ENCODE measurements at places on chromosomes 6 and 20. TPM values are rescaled to one million over a fixed set of nuclear protein-coding genes. Genes with fewer than 3 reads are reported as not detected.

Gene ADGB
- total RNA-seq = not detected

Gene CYP21A2
- total RNA-seq = 0.48 TPM

Gene TMEM63B
- 18.1 TPM for total RNA-seq

DNA sequence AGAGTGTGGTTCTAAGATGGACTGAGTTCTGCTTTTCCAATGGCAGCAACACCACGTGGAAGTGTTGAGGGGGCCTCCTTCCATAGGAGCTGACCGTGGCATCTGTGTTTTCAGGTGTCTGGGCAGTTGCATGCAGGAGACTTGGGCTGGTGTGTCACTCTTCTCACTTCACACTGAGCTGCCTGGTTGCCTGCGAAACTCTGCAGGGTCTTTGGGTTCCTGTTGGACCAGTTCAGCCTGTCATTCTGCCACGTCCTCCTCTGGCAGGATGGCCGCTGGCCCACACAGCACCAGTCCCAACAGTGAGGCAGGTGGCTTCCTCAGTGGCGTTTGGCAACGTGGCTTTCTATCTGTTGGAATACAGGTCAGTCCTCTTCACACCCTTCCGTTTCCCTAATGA, 16.1 kb upstream of the UNC93A start:
- no peak for DNase-seq

Gene CD83
- total RNA-seq = 46.2 TPM

DNA sequence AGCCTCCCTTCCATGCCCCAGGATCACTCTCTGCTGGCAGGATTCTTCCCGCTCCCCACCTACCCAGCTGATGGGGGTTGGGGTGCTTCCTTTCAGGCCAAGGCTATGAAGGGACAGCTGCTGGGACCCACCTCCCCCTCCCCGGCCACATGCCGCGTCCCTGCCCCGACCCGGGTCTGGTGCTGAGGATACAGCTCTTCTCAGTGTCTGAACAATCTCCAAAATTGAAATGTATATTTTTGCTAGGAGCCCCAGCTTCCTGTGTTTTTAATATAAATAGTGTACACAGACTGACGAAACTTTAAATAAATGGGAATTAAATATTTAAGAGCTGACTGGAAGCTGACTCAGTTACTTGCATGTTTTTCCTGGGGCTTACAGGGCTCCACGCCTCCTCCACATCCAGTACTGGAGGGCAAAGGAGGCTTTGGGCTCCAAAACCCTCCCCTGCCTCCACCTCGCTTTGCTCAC, 24.3 kb upstream of the FANCE start:
- no peak for DNase-seq

DNA sequence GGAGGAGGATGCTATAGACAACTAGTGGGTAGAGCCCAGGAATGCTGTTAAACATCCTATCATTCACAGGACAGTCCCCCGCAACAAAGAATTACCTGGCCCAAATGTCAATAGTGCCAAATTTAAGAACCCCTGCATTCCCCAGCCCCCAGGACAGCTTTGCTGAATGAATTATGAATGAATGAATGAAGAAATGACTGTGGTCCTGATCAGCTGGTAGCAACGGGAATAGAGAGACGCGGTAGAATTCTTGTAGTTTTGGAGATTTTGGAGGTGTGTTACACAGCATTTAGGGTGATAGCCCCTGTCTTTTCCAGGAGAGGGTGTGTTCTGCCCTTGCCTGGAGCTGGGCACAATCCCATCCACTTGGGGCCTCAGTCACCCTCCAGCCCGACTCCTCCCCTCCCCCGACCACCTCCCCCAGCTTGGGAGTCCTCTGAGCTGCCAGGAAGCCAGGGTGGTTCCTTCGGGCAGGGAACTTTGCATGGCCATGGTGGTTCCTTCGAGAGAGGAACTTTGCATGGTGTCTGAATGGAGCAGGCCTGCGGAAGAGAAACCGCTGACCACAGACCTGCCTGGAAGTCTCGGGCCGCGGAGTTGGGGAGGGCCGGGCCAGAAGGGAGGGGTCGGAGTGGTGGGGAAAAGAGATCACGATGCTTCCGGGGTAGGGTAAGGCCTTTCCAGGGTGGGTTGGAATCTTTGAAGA, 1.0 kb upstream of the HCK start:
- DNase-seq = no peak

GRCh38 chr6:138498629-138499302, 528 bp downstream of the NHSL1 start:
- DNase-seq = no peak

- no peak for DNase-seq
These were observed 172.2 kb downstream of the AIG1 start for GRCh38 chr6:143232849-143233248.

- DNase-seq = no peak
These were observed 216.0 kb downstream of the HIVEP2 start for GRCh38 chr6:142728910-142729481.

DNA sequence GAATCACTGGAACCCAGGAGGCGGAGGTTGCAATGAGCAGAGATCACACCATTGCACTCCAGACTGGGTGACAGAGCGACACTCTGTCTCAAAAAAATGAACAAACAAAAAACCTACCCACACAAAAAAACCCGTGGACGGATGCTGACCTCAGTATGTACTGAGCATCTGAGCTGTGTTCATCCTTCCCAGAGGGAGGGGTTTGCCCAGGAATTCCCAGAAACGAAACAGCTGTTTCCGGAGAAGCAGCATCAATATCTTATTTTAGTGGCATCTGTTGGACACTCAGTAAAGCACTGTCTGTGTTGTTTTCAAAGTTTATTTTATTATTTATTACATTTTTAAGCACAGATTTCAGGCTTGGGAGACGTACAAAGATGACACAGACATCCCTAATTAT, 18.7 kb downstream of the NANP start:
- no peak for DNase-seq

Gene HCK
- total RNA-seq = 1.9 TPM

- DNase-seq = no peak
These were observed 219.2 kb downstream of the C6orf118 start for GRCh38 chr6:165090242-165090641.

Gene TCP11
- not detected for total RNA-seq

GRCh38 chr20:47706345-47706744, 78.9 kb downstream of the SULF2 start:
- DNase-seq = no peak

- DNase-seq = no peak
These were observed 9.5 kb upstream of the ADRM1 start for GRCh38 chr20:62293111-62293784.

All from naive thymus-derived CD4-positive, alpha-beta T cell (primary cell).